PC-9 (cell line): ENCODE measurements at places on chromosomes 3 and 15. TPM values are rescaled to one million over a fixed set of nuclear protein-coding genes. Genes with fewer than 3 reads are reported as not detected.

- 0 out of 2 replicates have a peak, but pooled peaks cover 4% of the 10 kb centered on the region for H3K36me3 ChIP-seq
- no peak for DNase-seq
- no peak overlapping the region for H3K27ac ChIP-seq
- peaks cover 26% of the 10 kb centered on the region for H3K4me1 ChIP-seq
Measured at GRCh38 chr3:195711813-195712534, 8.8 kb upstream of the MUC20 start.

DNA sequence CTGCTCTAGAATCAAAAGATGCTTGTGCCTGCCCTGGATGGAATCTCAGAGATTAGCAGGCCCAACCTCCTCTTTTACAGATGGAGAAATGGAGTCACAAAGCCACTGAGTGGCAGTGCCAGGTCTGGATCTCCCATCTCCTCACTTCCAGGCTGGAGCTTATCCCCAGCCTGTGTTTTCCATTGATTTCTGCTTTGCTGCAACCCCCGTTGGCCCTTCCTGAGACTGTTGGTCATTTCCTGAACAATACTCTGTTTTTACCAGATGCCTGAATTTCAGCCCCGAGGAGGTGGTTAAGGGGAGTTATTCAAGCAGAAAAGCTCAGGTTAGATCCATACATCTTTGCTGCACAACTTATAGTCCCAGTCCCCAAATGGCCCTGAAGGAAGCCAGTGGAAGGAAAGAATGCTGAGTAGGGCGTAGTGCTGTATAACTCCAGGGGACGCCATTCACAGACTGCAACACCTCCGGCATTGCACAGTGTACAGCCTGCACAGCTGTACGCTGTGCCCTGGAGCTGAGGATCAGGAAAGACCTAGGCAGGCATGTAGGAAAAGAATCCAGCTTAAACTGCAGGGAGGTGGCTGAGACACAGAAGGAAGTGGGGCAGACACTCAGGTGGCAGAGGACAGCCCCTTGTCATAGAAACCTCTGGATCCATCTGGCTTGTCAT is 77.5 kb downstream of the RPLP1 start:
- no peak overlapping the region for H3K27ac ChIP-seq
- H3K36me3 ChIP-seq, result no peaks in the 10 kb centered on the region
- H3K27me3 ChIP-seq, result no peaks in the 10 kb centered on the region

- DNase-seq, result no peak
- H3K27ac ChIP-seq, result no peak overlapping the region
- H3K4me1 ChIP-seq, result peaks cover 28% of the 10 kb centered on the region
Measured at GRCh38 chr3:123406598-123406997, 42.3 kb downstream of the ADCY5 start.

DNA sequence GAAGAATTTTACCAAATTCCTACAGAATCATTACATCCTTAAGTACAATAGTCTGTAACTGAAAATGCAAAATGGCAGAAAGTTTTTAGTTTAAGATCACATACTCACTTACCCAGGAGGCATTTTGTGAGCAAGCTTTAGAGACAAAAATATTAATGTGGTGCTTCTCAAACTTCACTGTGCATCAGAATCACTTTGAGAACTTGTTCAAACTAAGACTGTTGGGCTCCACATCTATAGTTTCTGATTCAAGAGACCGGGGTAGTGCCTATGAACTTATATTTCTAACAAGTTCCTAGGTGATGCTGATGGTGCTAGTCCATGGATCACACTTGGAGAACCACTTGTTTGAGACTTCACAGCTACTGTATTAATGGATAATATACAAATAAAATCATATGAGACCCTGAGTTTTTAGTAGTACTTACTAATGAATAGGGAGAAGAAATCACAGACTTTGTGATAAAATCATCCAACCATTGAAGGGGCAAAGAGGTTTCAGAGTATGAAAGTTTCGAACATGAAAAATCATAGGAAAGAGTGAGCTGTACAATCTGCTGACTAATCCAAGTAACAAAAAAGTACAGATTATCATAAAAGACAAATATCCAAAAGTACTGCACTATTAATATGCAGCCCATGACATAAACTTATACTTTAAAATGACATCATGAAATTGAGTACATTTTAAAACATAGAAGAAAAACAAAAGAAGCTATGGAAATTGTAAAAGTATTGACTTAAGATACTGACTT is 110.3 kb downstream of the ADAM10 start:
- DNase-seq, result no peak
- H3K27ac ChIP-seq, result no peak overlapping the region
- H3K27me3 ChIP-seq, result no peaks in the 10 kb centered on the region

DNA sequence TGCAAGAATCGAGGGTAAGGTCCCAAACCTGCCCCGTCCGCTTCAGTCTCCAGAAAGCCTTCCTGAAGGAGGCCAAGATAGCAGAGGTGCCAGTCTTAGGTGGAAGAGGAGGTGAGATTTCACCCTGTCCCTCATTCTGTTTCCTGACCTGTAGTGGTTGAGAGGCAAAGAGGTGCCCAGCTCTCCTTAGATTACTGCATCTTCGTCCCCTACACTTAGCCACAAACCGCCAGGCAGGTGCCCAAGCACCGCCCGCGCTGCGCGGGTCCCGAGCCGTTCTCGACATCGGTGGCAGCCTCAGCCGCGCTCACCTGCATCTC is 23.8 kb upstream of the POLG start:
- H3K4me1 ChIP-seq, result no peaks in the 10 kb centered on the region
- no peak overlapping the region for H3K27ac ChIP-seq
- H3K36me3 ChIP-seq, result no peaks in the 10 kb centered on the region
- DNase-seq, result no peak
- peak overlapping the region; percentile 62; the same call in 1 of the 2 replicates for H3K4me3 ChIP-seq

GRCh38 chr3:169327546-169328356 is 335.8 kb downstream of the MECOM start:
- H3K4me3 ChIP-seq, result peak overlapping the region; percentile 20
- DNase-seq, result peak; percentile 41
- H3K4me1 ChIP-seq, result peaks cover 77% of the 10 kb centered on the region
- H3K27me3 ChIP-seq, result no peaks in the 10 kb centered on the region
- no peaks in the 10 kb centered on the region for H3K36me3 ChIP-seq
- H3K27ac ChIP-seq, result peak overlapping the region; percentile 93

GRCh38 chr3:72003936-72004335 is 219.0 kb upstream of the PROK2 start:
- no peak for DNase-seq
- H3K27me3 ChIP-seq, result 0 out of 2 replicates have a peak, but pooled peaks cover 3% of the 10 kb centered on the region
- no peak overlapping the region for H3K4me3 ChIP-seq
- no peak overlapping the region for H3K27ac ChIP-seq
- no peaks in the 10 kb centered on the region for H3K4me1 ChIP-seq

DNA sequence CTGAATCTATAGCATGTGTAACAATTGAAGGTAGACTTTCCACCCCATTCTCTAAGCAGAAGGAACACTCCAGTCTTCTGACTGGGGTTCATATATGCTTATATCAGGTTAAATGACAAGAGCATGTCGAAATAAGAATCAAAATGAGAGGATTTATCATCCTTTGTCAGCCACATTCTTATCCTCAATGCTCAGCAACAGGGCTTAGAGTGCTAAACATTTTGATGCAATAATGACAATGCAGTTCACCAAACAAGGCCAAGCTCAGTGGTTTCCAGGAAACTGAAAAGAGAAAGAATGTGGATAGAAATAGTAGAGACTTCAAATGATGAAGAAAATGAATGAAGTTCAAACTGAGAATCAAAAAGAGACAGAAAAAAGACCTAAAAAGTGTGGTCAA is 78.0 kb downstream of the FSIP1 start:
- no peaks in the 10 kb centered on the region for H3K4me1 ChIP-seq
- no peak overlapping the region for H3K27ac ChIP-seq
- no peak for DNase-seq
- H3K27me3 ChIP-seq, result no peaks in the 10 kb centered on the region

DNA sequence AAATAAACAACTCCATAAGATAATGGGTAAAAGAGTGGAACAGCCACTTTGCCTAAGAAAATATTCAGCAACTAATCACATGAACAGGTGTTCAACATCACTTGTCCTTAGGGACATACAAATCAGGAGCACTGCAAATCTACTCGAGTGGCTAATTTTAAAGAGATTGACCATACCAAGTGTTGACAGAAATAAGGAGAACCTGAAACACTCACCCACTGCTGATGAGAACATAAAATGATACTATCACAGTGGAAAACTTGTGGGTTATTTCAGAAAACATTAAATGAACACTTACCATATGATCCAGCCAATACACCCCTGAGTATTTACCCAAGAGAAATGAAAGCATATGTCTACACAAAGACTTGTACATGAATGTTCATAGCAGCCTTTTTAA is 70.5 kb downstream of the GABRB3 start:
- H3K27ac ChIP-seq, result no peak overlapping the region
- H3K27me3 ChIP-seq, result no peaks in the 10 kb centered on the region
- H3K4me1 ChIP-seq, result no peaks in the 10 kb centered on the region
- H3K4me3 ChIP-seq, result no peak overlapping the region

- H3K36me3 ChIP-seq, result no peaks in the 10 kb centered on the region
- no peak overlapping the region for H3K4me3 ChIP-seq
- peak; percentile 62 for DNase-seq
- H3K4me1 ChIP-seq, result peaks cover 32% of the 10 kb centered on the region
- no peaks in the 10 kb centered on the region for H3K27me3 ChIP-seq
Measured at GRCh38 chr15:92840149-92840548, 60.0 kb upstream of the CHD2 start.

GRCh38 chr3:24437326-24437725 is 57.3 kb downstream of the THRB start:
- no peak overlapping the region for H3K4me3 ChIP-seq
- no peaks in the 10 kb centered on the region for H3K36me3 ChIP-seq
- no peaks in the 10 kb centered on the region for H3K27me3 ChIP-seq

GRCh38 chr3:14388201-14388600 is 14.2 kb upstream of the SLC6A6 start:
- no peak overlapping the region for H3K27ac ChIP-seq
- DNase-seq, result no peak
- no peaks in the 10 kb centered on the region for H3K27me3 ChIP-seq

GRCh38 chr15:101110681-101111569 is 140.9 kb downstream of the CHSY1 start:
- no peaks in the 10 kb centered on the region for H3K36me3 ChIP-seq
- no peak overlapping the region for H3K27ac ChIP-seq
- DNase-seq, result no peak
- H3K4me1 ChIP-seq, result no peaks in the 10 kb centered on the region

- no peak for DNase-seq
- no peaks in the 10 kb centered on the region for H3K36me3 ChIP-seq
- H3K27ac ChIP-seq, result no peak overlapping the region
- H3K4me1 ChIP-seq, result no peaks in the 10 kb centered on the region
- no peaks in the 10 kb centered on the region for H3K27me3 ChIP-seq
Measured at GRCh38 chr3:110767156-110767555, 304.5 kb upstream of the NECTIN3 start.

- H3K27me3 ChIP-seq, result no peaks in the 10 kb centered on the region
- no peak overlapping the region for H3K4me3 ChIP-seq
- H3K27ac ChIP-seq, result no peak overlapping the region
- no peak for DNase-seq
- no peaks in the 10 kb centered on the region for H3K4me1 ChIP-seq
Measured at GRCh38 chr3:179373938-179374337, 26.4 kb downstream of the MFN1 start.

Gene LRRC3B
- not detected in 2 replicates for total RNA-seq

Gene SLC9A9
- total RNA-seq, result 1.7 and 2.7 TPM in 2 replicates

Gene THAP10
- 4.2 and 5.5 TPM in 2 replicates for total RNA-seq

Gene PTH1R
- total RNA-seq, result not detected in 2 replicates

Gene RAMAC
- 18.2 and 18.7 TPM in 2 replicates for total RNA-seq
